Suprapubic skin (tissue), 4 donors: ENCODE measurements at places on chromosomes 12 and 14.

GRCh38 chr12:10115311-10115710 is 14.7 kb downstream of the CLEC7A start:
- no peak for DNase-seq

- no peak for DNase-seq
These were observed 18.8 kb upstream of the NR4A1 start for GRCh38 chr12:52032446-52032803.

DNA sequence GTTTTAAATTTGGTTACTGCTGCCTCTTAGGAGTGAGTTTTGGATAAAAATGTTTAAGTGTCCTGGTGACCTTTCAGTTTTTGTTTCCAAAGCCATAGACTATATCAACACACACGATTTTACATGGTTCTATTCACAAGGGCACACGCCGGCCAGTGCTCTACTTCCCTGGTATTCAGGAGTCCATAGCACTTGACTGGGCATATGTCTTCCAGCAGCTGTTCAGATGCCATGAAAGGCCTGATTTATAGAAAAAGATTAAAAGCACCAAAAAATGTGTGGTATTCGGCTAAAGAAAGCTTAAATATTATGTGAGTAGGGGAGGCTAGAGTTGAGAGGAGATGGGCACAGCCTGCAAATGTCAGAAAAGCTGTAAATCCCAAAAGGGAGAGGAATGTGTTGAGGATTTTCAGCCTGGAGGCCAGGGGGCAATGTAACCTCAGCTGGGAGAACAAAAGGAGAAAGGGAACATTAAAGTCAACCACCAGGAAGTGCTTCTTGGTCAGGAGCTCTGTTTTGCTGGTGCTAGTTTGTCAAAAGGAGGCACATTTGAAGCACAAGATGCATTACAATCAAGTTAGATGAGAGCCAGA is 478.4 kb downstream of the RAD51B start:
- DNase-seq: no peak

- no peak for DNase-seq
These were observed 8.8 kb upstream of the AMHR2 start for GRCh38 chr12:53414756-53415417.

DNA sequence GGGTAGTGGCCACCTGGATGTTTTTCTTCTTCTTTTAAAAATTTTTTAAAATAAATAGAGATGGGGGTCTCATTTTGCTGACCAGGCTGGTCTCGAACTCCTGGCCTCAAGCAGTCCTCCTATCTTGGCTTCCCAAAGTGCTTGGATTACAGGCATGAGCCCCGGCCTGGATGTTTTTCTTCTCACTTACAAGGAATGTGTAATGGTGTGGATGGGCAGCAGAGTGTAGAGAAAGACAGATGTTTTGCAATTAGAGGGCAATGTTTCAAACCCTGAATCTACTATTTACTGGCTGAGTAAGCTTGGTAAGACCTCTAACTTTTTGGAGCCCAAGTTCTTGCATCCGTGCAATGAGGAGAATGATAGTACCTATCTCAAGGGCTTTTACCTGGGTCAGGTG is 48.1 kb downstream of the ADCK1 start:
- DNase-seq: no peak

- DNase-seq: no peak
These were observed 68.7 kb downstream of the PLEKHA5 start for GRCh38 chr12:19198272-19198671.

GRCh38 chr14:61026526-61026925 is 45.5 kb downstream of the SLC38A6 start:
- no peak for DNase-seq

GRCh38 chr14:68670359-68670715 is 122.5 kb downstream of the ZFP36L1 start:
- DNase-seq: peak; percentile 44

DNA sequence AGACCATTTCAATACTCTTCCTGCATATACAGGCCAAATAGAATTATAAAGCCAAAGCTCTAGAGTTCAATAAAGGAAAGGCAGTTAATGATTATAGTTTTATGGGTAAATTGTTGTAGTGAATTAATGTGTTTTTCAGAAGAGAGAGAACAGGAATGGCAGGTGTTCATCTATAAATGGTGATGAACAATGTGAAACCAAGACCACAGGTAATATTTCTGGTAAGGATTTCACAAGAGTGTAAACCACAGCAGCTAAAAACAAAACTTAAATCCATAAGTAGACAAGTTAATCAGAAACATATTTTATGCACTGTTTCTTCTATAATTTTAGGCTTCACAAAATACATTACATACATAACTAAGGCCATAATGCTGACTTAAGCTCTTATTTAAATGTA is 204.4 kb downstream of the SYT1 start:
- no peak for DNase-seq

GRCh38 chr12:72072592-72073212 is 134.1 kb downstream of the TPH2 start:
- DNase-seq: no peak

DNA sequence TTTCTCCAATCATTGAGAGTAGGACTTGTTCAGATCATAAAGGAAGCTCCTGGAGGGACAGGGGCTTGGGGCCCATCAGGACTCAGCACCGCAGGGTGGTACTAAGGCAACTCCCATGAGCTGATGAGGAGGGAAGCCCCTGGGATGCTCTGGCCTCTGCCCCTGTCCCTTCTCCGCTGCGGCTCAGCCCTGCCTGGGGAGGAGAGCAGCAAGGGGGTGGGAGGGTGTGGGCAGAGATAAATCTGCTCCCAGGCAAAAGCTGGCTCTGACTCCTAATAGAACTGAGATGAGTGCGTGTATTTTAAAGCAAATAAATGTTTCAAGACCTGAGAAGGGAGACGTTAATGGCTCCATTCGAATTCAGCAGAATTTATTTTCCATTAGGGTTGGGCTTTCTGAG is 52.0 kb upstream of the CHST11 start:
- no peak for DNase-seq

DNA sequence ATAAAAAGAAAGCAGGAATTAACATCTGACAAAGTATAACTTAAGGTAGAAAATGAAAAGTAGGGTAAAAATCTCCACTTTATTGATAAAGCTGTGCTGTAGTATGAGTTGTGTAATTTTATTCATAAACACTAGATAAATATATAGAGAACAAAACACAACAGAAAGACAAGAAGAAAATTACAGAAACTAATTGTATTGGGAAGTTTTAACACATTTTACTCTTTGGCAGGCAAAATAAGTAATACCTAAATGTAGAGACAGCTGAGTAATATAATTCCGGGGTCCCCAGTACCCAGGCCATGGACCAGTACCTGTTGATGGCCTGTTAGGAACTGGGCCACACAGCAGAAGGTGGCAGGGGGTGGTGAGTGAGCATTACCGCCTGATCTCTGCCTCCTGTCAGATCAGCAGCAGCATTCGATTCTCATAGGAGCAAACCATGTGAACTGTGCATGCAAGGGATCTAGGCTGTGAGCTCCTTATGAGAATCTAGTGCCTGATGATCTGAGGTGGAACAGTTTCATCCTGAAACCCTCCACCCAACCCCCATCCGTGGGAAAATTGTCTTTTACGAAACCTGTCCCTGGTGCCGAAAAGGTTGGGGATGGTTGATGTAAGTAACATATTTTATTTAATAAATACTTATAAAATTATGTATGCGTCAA is 84.4 kb upstream of the ETV6 start:
- no peak for DNase-seq

- no peak for DNase-seq
These were observed 395.9 kb downstream of the FUT8 start for GRCh38 chr14:65808390-65808789.

DNA sequence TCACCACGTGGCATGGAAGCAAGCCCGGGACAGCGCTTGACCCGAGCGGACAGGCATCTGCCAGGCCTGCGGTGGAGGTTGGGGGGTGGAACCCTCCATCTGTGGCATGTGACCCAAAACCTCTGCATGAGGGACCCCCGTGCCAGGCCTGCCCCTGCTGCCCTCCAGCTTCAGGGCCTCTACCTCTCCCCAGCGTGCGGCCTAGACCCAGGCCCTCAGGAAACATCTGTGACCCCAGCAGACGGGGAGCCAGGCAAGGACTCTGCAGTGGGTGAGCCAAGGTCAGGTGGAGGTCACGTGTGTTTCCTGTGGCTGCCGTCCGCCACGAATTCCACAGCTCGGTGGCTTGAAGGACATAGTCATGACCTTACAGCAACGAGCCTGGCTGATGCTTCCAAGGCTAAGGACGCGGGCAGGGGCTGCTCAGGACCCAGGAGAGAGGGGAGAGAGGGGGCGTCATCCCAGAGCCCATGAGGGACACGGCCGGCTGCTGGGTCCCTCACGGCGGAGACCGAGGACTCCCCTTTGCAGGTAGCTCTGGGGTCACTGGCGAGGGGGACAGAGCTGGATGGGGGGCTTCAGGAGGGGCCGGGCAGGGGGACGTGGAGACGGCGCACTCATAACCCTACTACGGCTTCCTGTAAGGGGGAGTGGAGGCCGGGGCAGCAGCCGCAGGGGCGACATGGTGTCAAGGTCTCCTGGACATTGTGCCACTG is 91.5 kb downstream of the GALNT9 start:
- no peak for DNase-seq

- DNase-seq: no peak
These were observed 41.8 kb upstream of the SMUG1 start for GRCh38 chr12:54230555-54230954.

GRCh38 chr12:53244337-53244736 is 12.3 kb upstream of the RARG start:
- DNase-seq: no peak

DNA sequence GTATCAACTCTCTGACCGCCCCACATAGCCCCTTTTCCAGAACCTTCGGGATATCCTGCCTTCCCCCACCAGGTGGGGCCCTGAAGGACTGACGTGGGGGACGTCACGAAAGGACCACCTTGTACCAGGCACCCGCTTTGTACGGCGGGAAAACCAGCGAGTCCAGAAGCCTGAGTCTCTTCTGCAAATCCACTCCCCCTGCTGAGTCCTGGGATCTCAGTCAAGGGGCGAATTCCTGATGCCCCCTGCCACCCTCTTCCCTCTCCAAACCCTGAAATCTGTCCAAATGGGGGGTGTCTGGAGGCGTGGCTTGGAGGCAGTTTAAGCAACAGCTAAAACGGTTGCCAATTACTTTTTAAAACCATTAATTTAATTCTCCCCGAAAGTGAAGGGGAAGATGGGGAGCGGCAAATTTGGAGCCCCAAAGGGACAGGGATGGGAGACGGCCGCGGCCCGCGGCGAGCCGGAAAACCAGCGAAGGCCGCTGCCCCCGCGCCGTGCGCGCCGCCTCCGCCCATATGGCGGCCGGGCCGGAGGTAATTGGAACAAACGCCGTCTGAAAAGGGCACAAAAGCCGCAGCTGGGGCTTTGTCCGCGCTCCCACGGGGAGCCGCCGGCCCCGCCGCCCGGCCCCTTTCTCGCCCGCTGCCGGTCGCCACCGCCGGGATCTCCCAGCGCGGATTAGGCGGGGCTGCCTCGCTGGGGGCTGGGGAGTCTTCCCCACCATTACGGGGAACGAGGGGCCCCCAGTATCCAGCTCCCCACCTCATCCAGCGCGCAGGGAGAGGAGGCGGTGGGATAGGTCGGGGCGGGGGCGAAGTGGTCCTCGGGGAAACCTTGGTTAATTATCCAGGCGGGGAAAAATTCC is 6.6 kb downstream of the LHX5 start:
- no peak for DNase-seq

- DNase-seq: no peak
These were observed 16.7 kb downstream of the COPZ1 start for GRCh38 chr12:54341378-54342300.

GRCh38 chr14:68219407-68219806 is 399.8 kb downstream of the RAD51B start:
- no peak for DNase-seq

GRCh38 chr12:51383269-51383905 is 7.8 kb downstream of the GALNT6 start:
- no peak for DNase-seq

DNA sequence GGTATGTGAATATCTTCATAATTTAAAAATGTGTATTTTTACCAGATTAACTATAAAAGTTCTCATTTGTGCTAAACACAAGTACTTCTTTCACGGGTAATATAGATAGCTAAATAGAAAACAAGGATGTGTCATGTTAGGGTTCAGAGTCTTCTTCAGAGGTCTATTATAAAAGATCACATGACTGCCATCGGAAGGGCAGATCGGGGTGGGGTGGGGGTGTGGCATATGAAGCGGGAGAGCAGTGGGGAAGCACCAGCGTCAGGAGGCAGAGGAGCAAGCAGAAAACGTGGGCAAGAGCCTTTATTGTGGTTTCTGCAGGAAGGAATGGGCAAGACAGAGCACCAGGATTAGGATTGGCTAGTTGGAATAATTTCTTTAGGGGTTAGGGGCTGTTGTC is 63.7 kb upstream of the DNM1L start:
- no peak for DNase-seq

GRCh38 chr12:109492371-109492770 is 14.9 kb downstream of the UBE3B start:
- no peak for DNase-seq

GRCh38 chr12:19704966-19705365 is 265.7 kb downstream of the AEBP2 start:
- no peak for DNase-seq

GRCh38 chr14:75120541-75121291 is 6.1 kb downstream of the NEK9 start:
- no peak for DNase-seq

GRCh38 chr14:44029933-44030332 is 477.1 kb downstream of the FSCB start:
- no peak for DNase-seq

DNA sequence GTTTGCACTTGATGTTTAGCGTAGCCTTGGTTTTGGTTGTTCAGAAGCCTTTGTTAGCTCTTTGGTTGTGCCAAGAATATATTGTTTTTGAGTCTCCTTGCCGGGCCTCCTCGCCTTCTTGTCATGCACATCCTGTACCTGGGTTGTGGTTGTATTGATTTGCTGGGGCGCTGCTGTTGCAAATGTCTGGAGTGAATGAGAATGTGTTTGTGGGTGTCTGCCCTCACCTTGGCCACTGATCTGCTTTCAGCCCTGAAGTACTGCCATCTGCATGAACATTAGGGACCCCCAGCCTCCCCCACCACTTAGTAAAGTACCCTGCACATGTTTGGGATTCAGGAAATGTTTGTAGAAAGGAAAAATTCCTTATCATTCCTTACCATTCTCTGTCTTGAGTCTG is 16.5 kb downstream of the PRKCH start:
- DNase-seq: no peak

GRCh38 chr12:53251477-53252348 is 16.4 kb upstream of the ESPL1 start:
- DNase-seq: peak; percentile 86

DNA sequence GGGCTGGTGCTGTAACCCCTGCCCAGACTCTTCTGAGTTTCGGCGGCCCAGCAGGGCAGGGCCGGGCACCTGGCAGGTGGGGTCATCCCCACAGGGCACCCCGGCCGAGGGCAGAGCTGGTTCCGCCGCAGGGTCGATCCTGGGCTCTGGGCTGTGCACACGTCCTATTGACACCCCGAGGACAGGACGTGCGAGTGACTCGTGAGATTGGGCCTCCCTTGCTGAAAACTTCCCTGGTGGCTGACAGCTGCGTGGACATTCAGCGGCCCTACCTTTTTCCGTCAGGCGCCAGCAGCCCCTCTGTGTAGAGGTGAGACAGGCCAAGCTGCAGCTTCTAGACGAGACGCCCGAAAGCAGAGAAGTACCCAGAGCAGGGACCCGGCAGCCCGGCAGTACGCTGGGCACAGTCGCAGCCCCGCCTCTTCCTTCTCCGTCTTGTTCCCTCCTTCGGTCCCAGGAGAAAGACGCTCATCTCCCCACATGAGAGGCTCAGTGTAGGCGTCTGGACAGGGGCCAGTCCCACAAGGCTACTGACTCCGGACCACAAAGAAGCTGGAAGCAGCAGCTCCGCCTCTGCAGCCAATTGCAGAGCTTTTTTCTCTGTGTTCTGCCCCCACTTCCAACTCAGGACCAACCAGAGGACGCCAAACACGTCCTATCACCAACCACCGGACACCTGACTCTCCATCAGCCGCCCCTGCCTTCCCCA is at the start of gene LRCOL1:
LRCOL1 (minus strand) TSS at position 532 of the 709 bp plus-strand sequence. CDS start 4,331 bp downstream, outside the sequence.
- no peak for DNase-seq
